Tibial nerve (tissue), 4 donors: ENCODE measurements at places on chromosomes 5 and 9. TPM values are rescaled to one million over a fixed set of nuclear protein-coding genes. Genes with fewer than 3 reads are reported as not detected.

DNA sequence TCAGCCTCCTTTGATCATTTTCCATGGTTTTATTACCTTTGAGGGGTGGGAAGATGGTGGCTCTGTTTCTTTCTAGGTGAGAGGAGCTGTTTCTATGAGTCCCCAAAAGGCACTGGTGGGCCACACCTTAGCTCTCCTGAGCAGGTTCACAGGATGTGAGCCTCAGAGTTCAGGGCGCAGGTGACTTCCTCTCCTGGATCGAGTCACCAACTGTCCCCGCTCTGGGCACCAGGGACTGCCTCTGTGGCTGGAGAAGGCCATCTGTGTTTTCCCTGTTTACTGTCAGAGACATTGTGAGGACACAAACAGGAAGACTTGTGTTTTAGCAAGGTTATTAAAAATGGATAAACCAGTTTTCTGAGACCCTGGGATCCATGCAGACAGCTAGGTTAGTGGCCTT lies 68.5 kb downstream of the IL31RA start:
- peaks cover 4% of the 10 kb centered on the region for H3K4me1 ChIP-seq
- no peak for DNase-seq
- H3K36me3 ChIP-seq: no peaks in the 10 kb centered on the region
- H3K4me3 ChIP-seq: no peak overlapping the region
- H3K27me3 ChIP-seq: no peaks in the 10 kb centered on the region

NEURL1B gene
- total RNA-seq: 93.2 TPM

GRCh38 chr5:58294598-58295305 lies 165.1 kb downstream of the PLK2 start:
- no peak overlapping the region for H3K27ac ChIP-seq
- no peaks in the 10 kb centered on the region for H3K36me3 ChIP-seq
- no peaks in the 10 kb centered on the region for H3K27me3 ChIP-seq
- H3K4me1 ChIP-seq: no peaks in the 10 kb centered on the region
- no peak for DNase-seq

DNA sequence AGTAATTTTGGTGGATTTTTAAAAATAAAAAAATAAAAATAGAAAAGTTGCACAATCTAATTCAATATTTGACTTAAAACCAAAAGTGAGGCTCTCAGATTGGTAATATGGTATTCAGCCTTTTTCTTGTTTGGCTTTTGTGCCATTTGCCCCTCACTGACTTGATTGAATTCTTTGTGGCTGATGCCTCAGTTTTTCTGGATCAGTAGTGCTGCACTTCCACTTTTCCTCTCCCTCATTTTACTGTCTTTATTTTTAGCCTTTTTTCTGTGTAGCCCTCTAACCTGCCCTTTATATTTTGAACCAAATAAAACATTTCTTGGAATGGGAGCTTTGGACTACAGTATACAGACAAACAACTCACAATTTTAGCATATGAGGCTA lies 3.8 kb upstream of the MSMP start:
- H3K27ac ChIP-seq: peak overlapping the region; percentile 86
- DNase-seq: no peak
- H3K4me3 ChIP-seq: no peak overlapping the region
- peaks cover 55% of the 10 kb centered on the region for H3K4me1 ChIP-seq
- H3K27me3 ChIP-seq: no peaks in the 10 kb centered on the region

GRCh38 chr5:74237571-74238145 lies 402.9 kb downstream of the ENC1 start:
- no peak for DNase-seq
- no peaks in the 10 kb centered on the region for H3K36me3 ChIP-seq
- H3K27me3 ChIP-seq: no peaks in the 10 kb centered on the region

CATSPER3 gene
- not detected for total RNA-seq

GRCh38 chr5:6108540-6108848 lies 269.9 kb downstream of the MED10 start:
- H3K27me3 ChIP-seq: no peaks in the 10 kb centered on the region
- H3K36me3 ChIP-seq: no peaks in the 10 kb centered on the region
- H3K4me1 ChIP-seq: no peaks in the 10 kb centered on the region
- H3K4me3 ChIP-seq: no peak overlapping the region
- DNase-seq: no peak
- H3K27ac ChIP-seq: no peak overlapping the region

UNC5A gene
- total RNA-seq: not detected

GRCh38 chr5:154308443-154309370 lies 118.2 kb downstream of the GALNT10 start:
- H3K27ac ChIP-seq: no peak overlapping the region
- H3K4me1 ChIP-seq: no peaks in the 10 kb centered on the region
- no peak overlapping the region for H3K4me3 ChIP-seq

SOHLH1 gene
- not detected for total RNA-seq

- no peaks in the 10 kb centered on the region for H3K27me3 ChIP-seq
- no peak for DNase-seq
- no peak overlapping the region for H3K27ac ChIP-seq
- no peak overlapping the region for H3K4me3 ChIP-seq
- no peaks in the 10 kb centered on the region for H3K36me3 ChIP-seq
These were observed 745.2 kb upstream of the C9orf72 start for GRCh38 chr9:28318515-28318914.

DNA sequence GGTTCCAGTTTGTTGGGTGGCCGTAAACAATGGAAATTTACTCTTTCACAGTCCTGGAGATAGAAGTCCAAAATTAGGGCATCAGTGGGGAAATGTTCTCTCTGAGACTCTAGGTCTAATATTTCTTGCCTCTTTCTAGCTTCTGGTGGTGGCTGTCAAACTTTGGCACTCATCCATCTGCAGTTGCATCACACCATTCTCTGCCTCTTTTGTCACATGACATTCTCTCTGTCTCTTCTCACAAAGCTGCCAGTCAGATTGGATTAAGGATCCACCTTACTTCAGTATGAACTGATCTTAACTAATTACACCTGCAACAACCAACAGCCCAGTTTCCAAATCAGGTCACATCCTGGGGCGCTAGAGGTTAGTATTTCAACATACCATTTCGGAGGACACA lies 222.9 kb upstream of the FTMT start:
- H3K36me3 ChIP-seq: no peaks in the 10 kb centered on the region
- H3K27ac ChIP-seq: no peak overlapping the region
- no peaks in the 10 kb centered on the region for H3K4me1 ChIP-seq
- DNase-seq: peak; percentile 29

FOXD4 gene
- total RNA-seq: not detected

ADAM19 gene
- total RNA-seq: 8.5 TPM

DNA sequence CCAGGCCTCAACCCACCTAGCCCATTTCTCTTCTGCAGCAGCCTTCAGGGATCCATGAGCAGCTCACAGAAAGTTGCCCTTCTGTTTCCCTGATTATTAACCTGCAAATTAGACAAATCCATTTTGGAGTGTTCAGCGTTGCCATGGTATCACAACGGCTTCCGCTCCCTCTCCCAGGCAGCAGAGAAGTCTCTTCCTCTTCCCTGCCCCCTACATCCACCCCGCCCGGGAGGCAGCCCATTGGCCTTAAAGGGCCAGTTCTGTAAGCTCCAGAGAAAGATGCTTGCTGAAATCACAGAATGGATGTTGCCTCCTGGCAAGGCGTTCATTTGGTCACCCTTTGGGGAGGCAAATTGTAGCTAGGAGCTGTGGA lies 47.7 kb upstream of the BOD1 start:
- no peaks in the 10 kb centered on the region for H3K36me3 ChIP-seq
- no peaks in the 10 kb centered on the region for H3K4me1 ChIP-seq
- H3K27ac ChIP-seq: no peak overlapping the region

DNA sequence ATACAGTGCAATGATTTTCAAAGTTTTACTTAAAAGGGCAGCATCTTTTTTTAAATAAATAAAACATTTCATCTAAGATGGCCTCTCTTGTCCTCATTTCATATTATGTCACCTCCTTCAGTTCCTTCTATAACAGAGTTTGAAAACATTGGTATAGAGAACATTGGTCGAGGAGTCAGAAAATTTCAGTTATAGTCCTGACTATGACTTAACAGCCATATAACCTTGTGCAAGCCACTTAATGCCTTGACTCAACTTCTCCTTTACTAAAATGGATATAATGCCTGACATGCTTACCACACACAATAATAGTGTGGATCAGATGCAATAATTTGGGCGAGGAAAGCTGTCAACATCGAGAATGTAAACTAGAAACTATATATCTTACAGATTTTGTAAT lies 22.6 kb downstream of the SSBP2 start:
- H3K27me3 ChIP-seq: no peaks in the 10 kb centered on the region
- no peak overlapping the region for H3K27ac ChIP-seq
- DNase-seq: no peak
- no peaks in the 10 kb centered on the region for H3K4me1 ChIP-seq
- H3K4me3 ChIP-seq: no peak overlapping the region

DNA sequence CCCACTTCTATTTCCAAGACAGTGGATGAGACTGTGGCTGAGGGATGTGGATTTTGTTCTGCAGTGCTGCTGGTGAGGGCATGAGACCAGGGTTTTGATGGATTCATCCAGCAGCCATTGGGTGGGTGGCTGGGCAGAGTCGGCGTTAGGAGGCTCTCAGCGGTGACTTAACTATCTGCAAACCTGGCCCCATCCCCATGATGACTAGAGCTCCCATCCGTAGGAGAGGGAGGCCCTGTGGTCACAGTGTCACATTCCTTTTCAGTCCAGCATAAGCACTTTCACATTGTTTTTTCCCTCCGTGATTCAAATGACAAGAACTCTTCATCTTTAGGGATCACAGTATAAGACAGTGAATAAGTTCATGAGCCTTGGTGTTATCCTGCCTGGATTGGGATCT lies 60.4 kb upstream of the SPRY4 start:
- H3K27ac ChIP-seq: no peak overlapping the region
- no peak for DNase-seq
- no peak overlapping the region for H3K4me3 ChIP-seq

DNA sequence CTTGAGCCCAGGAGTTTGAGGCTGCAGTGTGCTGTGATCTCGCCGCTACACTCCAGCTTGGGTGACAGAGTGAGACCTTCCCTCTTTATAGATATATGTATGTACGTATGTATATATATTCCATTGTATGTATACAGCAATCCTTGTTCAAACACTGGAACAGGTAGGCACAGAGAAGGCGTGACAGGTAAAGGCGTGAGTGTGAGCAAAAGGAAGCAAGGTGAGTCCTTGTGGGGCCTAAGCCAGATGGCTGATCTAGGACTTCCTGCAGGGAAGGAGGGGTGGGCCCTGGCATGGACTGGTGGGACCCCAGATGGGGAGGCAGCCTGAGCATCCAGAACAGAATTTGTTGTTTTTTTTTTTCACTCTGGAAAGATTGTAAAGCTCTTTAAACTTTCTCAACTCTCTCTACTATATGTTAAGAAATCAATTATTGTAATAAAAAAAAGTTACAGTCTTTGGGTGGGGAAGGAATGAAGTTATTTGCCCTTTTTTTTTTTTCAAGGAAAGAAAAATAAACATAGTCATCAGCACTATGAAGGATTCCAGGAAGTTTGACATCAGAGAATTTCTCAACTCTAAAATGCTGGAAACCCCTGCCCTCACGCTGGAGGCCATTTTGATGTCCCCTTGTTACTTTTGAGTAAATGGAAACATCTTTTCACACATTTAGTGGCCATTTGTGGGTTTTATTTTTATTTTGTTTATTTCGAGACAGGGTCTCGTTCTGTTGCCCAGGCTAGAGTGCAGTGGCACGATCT lies 38.9 kb upstream of the STXBP1 start:
- no peak overlapping the region for H3K4me3 ChIP-seq
- no peaks in the 10 kb centered on the region for H3K36me3 ChIP-seq
- no peaks in the 10 kb centered on the region for H3K27me3 ChIP-seq
- DNase-seq: no peak

FOXD4L4 gene
- total RNA-seq: not detected
